ENCODE measurements at places on chromosomes 2 and 18.
A peak's percentile ranks its signal among the peaks of the same experiment; 100 is the strongest.

- DNase-seq = no peak
Observed at GRCh38 chr2:103367877-103368276, 606.0 kb downstream of the TMEM182 start.

DNA sequence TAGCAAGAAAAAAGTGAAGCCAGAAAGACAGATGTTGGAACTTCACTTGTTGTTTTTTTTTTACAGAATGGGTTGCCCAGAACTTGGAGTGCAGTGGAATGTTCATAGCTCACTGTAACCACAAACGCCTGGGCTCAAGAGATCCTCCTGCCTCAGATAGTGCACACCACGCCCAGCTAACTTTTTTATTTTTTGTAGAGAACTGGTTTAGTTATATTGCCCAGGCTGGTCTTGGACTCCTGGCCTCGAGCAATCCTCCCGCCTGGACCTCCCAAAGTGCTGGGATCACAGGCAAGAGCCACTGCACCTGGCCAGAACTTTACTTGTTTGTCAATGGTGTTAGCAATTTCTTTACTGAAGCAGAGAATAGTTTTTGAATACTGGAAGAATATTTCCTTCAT, 11.9 kb upstream of the ASPRV1 start:
- DNase-seq = no peak

DNA sequence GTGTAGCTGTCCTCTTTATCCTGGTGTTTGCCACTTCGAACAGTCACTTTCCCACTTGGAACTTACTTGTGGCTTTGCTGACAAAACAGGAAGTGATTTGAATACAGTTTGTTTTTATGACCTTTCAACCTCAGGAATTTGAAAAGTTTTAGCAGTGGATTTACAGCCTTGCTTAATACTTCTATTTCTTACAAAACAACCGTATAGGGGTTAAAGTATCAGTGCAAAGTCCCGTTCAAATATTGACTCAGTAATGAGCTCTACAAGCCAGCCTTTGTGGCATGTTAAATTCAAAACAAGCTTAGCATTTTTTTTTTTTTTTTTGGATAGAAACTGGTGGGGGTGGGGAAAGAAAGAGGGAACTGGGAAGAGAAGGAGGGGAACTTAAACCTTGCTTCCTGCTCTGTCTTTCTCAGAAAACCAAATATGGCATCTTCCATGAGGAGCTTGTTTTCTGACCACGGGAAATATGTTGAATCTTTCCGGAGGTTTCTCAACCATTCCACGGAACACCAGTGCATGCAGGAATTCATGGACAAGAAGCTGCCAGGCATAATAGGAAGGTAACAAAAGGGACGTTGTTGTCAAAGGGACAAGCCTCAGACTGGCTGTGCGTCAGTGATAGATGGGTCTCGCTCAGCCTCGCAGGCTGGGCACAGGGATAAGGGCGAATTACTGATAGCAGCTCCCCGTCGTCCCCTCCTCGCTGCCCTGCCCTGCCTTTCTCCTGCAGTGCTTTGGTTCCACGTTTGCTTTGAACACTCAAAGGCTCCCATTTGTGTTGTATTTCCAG, at the start of gene HNMT:
TSS of gene HNMT (plus strand) at position 408 of the 793 bp plus-strand sequence. CDS start at position 427, 19 bp downstream.
- no peak for DNase-seq

- peak; percentile 82 for DNase-seq
Observed at GRCh38 chr18:42675810-42676209, 439.7 kb downstream of the RIT2 start.

DNA sequence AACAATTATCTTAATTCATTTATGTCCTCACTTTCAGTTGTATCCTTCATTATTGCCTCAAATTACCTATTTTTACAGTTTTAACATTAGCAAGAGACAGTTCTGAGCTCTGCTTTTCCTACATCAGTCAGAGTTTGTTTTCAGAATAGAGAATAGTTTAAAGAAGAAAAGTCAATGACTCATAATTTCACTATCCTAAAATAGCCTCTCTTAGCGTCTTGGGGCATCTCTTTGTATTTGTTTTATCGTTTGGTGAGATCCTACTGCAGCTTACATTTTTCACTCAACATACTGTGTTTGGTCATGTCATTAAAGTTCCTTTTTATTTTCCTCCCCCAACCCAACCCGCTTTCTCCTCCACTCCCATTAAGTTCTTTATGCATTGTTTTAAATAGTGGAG, 3.8 kb downstream of the SEC11C start:
- DNase-seq = no peak

- peak; percentile 59 for DNase-seq
Observed at GRCh38 chr2:240250985-240251847, 110.8 kb upstream of the OTOS start.

DNA sequence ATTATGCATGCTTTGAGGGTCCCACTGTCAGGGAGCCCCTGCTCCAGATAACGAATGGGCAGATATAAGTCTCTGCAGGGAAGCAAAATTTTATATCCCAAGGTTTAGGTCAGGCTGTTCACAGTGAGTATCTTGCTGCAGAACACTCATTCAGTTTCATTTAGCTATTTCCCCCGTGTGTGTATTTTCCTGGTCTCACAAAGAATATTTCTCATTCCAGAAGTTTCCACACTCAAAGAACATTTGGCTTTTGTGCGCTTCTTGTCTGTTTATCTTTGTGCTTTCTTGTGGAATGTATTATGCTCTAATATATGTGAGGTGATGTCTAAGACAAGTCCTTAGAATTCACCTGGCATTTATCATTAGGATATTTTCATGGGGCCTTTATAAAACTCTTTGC, 140.4 kb upstream of the MMADHC start:
- DNase-seq = no peak

DNA sequence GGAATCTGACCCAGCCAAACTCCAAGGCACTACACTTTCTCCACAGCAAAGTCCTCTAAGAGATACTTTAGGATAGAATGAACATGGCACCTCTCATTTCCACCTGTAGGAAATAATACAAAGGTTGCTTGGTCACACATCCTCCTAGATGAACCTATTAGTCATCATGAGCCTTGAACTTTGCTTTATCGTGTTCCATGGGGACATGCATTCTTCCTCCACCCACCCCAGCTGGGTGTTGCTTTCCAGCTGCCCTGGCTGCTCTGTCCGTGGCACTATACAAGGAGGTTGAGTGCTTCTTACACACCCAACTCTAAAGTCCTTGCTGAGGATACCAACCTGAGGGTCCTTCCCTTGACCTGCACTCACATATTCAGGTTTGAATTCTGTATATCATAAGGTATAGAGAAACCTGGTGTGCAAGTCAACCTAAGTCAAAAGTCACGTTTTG, 52.7 kb downstream of the SPRED2 start:
- no peak for DNase-seq

DNA sequence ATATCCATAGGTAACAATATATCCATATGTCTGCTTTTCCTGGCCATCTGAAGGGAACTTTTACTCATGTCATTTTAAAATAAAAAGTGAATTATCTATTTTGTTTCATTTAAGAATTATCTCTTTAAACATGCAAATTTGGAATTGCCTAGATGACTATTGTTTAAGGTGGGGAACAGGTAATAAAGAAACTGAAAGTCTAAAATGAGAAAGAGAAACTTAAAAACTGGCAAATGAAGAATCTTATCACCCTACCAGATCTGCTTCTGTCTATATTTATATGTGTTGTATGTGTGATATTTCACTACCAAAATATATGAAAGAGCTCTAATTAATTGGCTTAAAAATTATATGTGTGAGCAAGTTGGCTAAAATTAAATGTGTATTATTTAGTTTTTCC, 243.2 kb upstream of the KCNH7 start:
- DNase-seq = no peak

DNA sequence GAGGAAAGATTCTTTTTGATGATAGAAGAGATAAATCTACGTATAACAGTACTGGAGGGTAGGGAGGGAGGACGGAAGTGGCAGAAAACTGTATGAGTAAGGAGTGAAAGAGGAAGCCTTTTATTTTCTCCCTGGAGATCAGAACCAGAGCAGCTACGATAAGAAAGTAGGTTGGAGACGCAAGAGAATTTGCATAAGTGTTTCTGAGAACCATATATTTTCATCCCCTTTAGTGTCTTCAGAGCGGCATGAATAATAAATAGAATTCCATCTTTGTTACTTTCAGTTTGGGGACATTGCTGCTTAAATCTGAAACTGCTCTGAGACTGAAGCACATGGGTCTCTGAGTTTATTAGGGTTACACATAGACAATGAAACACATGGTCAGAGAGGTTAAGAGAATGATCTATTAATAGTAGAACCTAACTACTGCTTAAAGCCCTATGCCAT, 230.2 kb upstream of the TNP1 start:
- no peak for DNase-seq

DNA sequence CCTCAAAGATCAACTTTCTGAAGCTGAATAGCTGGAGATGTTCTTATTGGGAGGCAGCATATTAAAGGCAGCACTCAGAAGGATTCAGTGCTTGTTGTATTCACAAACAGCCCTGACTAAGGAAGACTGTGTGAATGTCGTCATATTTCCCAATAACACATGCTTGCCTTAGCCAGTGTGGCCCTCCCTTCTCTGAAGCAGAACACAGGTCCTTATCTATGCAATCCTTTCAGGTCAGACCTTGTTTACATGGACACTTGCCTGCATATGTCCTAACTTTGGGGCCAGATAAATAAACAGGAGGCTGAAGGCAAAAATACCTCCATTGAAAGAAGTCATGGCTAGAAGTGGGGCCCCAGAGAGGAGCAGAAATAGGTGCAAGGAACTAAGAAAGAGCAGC, 97.2 kb downstream of the SLC4A3 start:
- DNase-seq = no peak

GRCh38 chr18:50747849-50748242, 72.0 kb downstream of the MRO start:
- no peak for DNase-seq

- DNase-seq = no peak
Observed at GRCh38 chr2:3951131-3951954, 248.0 kb downstream of the DCDC2C start.

DNA sequence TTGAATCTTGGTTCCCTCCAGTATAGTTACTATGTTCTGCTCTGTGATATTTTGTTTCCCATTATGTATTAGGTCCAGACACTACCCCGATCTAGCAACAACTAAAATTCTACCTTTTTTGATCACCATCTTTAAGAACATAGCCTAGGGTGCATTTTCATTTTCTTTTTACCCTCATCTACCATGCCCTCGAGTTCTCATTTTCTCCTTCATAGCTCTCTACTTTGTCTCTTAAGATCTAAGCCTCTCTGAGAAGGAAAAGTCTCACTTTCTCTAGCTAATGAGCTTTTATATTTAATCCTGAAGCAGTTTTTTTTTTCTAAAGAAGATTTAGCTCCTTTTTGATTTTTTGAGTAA, 1089.4 kb upstream of the SLC39A10 start:
- DNase-seq = no peak

DNA sequence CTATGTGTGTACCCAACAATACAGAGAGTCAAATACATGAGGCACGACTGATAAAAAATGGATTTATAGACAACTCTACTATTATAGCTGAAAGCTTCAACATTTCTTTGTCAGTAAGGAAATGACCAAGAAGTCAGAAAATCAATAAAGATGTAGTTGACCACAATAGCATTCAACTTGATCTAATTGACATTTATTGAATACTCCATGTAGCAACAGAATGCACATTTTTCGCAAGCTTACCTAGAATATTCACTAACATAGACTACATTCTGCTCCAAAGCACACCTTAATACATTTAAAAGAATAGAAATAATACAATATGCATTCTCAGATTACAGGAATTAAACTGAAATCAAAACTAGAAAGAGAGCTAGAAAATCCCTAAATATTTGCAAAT, 49.2 kb upstream of the ZNF804A start:
- no peak for DNase-seq

DNA sequence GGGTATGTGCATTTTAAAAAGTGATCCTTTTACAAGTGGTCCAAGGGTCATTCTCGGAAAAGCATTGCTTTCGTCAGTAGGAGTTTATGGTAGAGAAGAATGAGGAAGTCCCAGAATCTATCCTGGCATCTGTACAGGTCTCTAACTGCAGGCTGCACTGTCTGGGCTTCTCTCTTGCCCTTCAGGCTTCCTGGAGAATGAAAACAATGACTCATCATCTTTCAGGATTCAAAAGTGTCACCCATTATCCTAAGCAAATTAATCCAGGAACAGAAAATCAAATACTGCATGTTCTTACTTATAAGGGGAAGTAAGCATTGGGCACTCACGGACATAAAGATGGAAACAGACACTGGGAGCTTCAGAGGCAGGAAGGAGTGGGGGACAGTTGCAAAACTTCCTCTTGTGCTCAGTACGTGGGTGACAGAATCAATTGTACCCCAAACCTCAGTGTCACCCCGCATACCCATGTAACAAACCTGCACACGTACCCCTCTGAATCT, 60.2 kb upstream of the TXNDC2 start:
- DNase-seq = no peak

DNA sequence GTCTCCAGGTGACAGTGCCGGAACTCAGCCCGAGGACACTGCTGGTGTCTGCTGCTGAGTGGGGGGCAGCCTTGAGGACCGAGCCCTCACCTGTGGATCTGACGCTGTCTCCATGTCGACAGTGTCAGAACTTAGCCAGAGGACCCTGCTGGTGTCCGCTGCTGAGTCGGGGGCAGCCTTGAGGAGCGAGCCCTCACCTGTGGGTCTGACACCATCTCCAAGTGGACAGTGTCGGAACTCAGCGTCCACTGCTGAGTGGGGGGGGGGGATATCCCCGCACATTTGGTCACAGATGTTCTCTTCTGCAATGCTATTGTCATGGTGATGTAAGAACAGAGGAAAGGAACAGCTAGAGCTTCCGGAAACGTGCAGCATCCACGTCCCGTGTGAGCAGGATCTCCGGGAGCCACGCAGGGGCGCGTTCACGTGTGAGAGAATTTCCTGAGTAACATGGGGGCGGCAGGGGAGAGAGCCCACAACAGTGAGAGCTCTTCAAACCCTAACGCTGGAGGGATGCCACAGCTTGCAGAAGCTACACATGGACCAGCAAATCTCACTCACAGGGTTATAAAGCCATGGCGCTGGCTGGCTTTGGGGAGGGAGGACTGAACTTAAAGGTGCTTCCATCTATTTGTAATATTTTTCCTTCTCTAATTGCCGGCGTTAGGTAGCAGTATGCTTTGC, 250.7 kb upstream of the SALL3 start:
- DNase-seq = no peak

DNA sequence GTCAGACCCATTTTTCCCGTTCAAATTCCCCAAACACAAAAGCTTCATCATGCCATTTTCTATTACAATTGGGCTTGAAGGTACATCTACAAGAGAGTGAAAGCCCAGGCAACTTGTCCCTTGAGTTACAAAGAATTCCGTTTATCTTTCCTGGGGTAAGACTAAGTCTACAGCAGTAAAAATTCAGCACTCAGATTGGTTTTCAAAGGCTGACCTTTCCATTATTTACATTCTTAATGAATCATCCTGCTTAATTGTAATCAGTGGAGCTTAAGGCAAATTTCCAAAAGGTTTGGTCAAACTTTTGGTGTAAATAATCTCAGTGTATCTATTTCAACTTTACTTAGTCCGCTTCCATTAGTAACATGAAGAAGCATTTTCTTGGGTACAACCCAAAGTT, 33.4 kb upstream of the ST3GAL5 start:
- DNase-seq = no peak

Measured in SHP77 (cell line).